ENCODE measurements at places on chromosomes 2 and 18.

GRCh38 chr2:117997872-117998454 lies 15.9 kb downstream of the CCDC93 start:
- DNase-seq = no peak

- DNase-seq = no peak
These were observed 6.5 kb downstream of the MERTK start for GRCh38 chr2:111904726-111905474.

DNA sequence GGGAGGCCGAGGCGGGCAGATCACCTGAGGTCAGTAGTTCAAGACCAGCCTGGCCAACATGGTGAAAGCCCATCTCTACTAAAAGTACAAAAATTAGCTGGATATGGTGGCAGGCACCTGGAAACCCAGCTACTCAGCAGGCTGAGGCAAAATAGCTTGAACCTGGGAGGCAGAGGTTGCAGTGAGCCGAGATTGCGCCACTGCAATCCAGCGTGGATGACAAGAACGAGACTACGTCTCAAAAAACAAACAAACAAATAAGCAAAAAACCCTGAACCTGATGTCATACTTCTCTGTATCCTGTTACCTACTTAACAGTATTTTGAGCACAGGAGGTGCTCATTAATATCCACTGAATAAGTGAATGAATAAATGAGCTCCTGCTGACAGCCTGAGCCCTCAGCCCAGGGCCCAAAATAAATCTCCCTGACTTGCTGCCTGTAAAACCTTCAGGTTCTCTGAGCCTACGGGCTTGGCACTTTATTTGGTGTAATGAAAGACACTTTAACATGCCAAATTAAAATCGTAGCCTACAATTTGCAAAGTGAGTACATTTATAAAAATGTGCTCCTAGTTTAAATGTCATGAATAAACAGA lies 215.1 kb downstream of the ZNF385B start:
- no peak for DNase-seq

DNA sequence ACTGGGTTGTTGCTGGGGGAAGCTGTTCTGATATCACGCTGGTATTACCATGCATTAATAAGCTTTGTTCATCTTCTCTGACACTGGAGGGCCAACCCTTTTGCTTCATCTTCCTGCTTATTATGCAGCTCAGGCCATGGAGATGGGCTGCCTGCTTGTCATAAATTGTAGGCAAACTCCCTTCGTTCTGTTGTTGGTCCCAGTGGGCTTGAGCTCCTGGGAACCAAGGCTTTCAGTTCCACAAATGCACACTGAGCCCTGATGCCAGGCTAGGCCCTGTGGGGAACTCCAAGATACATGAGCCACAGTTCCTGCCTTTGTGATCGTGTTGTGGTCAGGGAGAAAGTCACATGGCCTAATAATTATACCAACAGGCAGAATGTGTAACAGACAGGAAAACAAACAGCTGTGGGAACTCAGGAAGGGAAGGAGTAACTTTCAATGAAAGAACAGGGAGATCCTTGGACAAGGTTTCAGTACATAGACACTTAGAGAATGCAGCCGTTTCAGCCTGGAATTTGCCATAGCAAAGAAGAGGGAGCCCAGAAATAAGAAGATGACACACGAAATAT lies 49.0 kb upstream of the BCL2L11 start:
- no peak for DNase-seq

GRCh38 chr2:239167766-239168444 lies 232.9 kb downstream of the HDAC4 start:
- no peak for DNase-seq

DNA sequence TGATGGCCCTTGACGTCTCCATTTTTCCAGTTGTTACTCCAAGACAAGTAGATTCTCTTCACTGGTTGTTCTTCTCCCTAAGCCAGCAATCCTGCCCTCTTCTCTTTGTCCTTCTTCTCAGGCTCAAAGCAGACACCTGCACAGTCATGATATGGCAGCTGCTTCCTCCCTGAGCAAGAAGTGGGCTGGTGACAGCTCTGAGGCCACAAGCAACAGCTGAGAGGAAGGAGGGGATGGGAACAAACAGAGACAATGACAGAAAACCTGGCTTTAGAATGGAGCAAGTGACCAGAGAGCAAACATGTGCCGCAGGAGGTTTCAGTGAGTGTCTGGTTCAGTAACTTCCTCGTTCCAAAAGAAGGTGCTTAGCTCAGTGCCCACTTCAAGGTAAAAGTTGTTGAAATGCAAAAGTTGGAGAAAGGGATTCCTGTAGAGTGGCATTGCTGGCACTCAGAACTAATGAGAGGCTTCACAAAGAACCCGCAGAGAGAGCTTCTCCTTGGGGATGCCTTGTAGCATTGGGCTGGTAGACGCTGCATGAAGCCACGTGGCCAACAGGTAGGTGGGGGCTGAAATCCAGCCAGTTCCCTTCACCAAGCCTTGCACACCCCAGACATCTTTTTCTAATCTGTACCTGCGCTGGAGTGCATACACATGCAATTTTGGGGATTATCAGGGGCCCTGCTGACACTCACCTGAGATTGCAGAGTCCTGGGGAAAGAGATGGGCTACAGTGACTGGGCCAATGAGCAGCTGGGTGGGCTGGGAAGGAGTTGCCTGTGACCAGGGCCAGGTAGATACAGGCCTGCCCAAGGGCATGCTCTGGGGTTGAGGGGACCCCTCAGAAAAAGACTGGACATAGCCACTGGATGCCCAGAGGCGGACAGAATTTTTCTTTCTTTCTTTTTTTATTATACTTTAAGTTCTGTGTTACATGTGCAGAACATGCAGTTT lies 153.3 kb upstream of the RAB12 start:
- no peak for DNase-seq

- DNase-seq = no peak
These were observed 134.8 kb downstream of the RAPGEF4 start for GRCh38 chr2:172870396-172870795.

Data from activated T-helper 1 cell treated with anti-CD3 and anti-CD28 coated beads, Interleukin-2, amount 50 U/mL, for 16 hours (primary cell).